Dermis microvascular lymphatic vessel endothelial cell (primary cell): ENCODE measurements at places on chromosomes 13 and 19. TPM values are rescaled to one million over a fixed set of nuclear protein-coding genes. Genes with fewer than 3 reads are reported as not detected.

The EFNA2 gene
- total RNA-seq: 0.13 and 0.25 TPM in 2 replicates

The ZNF44 gene
- 3.9 and 4.8 TPM in 2 replicates for total RNA-seq

The ERICH4 gene
- total RNA-seq: not detected in 2 replicates

The POMP gene
- total RNA-seq: 71.8 and 97.4 TPM in 2 replicates

The DMKN gene
- total RNA-seq: not detected in 2 replicates

The LHB gene
- 0.89 TPM in 1 of 2 replicates, not detected in the other for total RNA-seq

The NCAN gene
- total RNA-seq: under 0.01 TPM in 1 of 2 replicates, not detected in the other

The APOC4 gene
- not detected in 2 replicates for total RNA-seq

The TNNI3 gene
- not detected in 2 replicates for total RNA-seq

The TMPRSS9 gene
- total RNA-seq: not detected in 2 replicates

The CYP2A6 gene
- not detected in 2 replicates for total RNA-seq

The CYP4F2 gene
- total RNA-seq: not detected in 2 replicates

The DACH1 gene
- 0.51 TPM in 2 replicates for total RNA-seq

The LILRB1 gene
- total RNA-seq: 0.13 TPM in 1 of 2 replicates, not detected in the other

The ACER1 gene
- total RNA-seq: not detected in 2 replicates

The CADM4 gene
- 9.2 and 22.9 TPM in 2 replicates for total RNA-seq

The YJEFN3 gene
- 0.25 and 0.26 TPM in 2 replicates for total RNA-seq

The SGCG gene
- not detected in 2 replicates for total RNA-seq

The RFPL4AL1 gene
- 0.51 TPM in 1 of 2 replicates, not detected in the other for total RNA-seq

The SIGLEC8 gene
- total RNA-seq: not detected in 2 replicates

The IGSF23 gene
- total RNA-seq: 0.13 TPM in 2 replicates

The TMC4 gene
- 0.25 TPM in 1 of 2 replicates, not detected in the other for total RNA-seq

The LYPD3 gene
- 0.26 and 0.51 TPM in 2 replicates for total RNA-seq

The SAE1 gene
- total RNA-seq: 139 and 164 TPM in 2 replicates

The ZNF208 gene
- total RNA-seq: 0.13 TPM in 2 replicates

The APC2 gene
- total RNA-seq: under 0.01 TPM in 2 replicates

The CCDC169 gene
- total RNA-seq: 0.63 and 1.3 TPM in 2 replicates

The ZC3H13 gene
- 7.3 and 8.2 TPM in 2 replicates for total RNA-seq

The CGB3 gene
- total RNA-seq: not detected in 2 replicates

The BLVRB gene
- 39.8 and 61.3 TPM in 2 replicates for total RNA-seq

The CFAP97D2 gene
- total RNA-seq: not detected in 2 replicates

The FLT3LG gene
- total RNA-seq: 1.3 and 1.9 TPM in 2 replicates

The KLF1 gene
- total RNA-seq: 0.13 and 0.25 TPM in 2 replicates

The CD37 gene
- not detected in 2 replicates for total RNA-seq

The ZIK1 gene
- 3.9 and 7.7 TPM in 2 replicates for total RNA-seq

The NAT14 gene
- 8.9 and 9.1 TPM in 2 replicates for total RNA-seq

The ZNF682 gene
- 1.3 and 2.3 TPM in 2 replicates for total RNA-seq

The GDF15 gene
- total RNA-seq: 74.8 and 238 TPM in 2 replicates

The PGLYRP2 gene
- total RNA-seq: not detected in 2 replicates

The CD209 gene
- under 0.01 TPM in 2 replicates for total RNA-seq

The FXYD1 gene
- total RNA-seq: not detected in 2 replicates

The AKAP8L gene
- total RNA-seq: 33.0 and 41.5 TPM in 2 replicates

The ZNF829 gene
- 1.3 and 1.6 TPM in 2 replicates for total RNA-seq
